Panc1 (cell line): ENCODE measurements at places on chromosomes 16 and 17. TPM values are rescaled to one million over a fixed set of nuclear protein-coding genes. Genes with fewer than 3 reads are reported as not detected.

GRCh38 chr16:67653128-67653788 lies 6.8 kb downstream of the ACD start:
- no peak for DNase-seq

DNA sequence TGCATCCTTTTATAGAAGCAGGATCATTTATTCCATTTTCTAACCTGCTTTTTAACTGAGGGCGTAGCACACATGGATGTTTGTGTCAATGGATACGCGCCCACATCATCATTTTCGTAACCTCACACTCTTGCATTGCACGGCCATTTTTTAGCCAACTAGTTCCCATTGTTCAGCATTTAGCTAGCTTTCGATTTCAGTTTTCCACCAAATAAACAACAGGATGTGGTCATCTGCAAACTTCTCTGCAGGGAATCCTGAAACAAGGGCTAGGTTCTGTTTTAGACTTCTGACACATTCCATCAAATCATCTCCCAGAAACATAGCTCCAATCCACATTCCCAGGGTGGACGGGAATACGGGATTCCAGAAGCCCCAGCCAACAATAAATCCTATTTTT lies 6.4 kb downstream of the CYB561 start:
- no peak for DNase-seq

DNA sequence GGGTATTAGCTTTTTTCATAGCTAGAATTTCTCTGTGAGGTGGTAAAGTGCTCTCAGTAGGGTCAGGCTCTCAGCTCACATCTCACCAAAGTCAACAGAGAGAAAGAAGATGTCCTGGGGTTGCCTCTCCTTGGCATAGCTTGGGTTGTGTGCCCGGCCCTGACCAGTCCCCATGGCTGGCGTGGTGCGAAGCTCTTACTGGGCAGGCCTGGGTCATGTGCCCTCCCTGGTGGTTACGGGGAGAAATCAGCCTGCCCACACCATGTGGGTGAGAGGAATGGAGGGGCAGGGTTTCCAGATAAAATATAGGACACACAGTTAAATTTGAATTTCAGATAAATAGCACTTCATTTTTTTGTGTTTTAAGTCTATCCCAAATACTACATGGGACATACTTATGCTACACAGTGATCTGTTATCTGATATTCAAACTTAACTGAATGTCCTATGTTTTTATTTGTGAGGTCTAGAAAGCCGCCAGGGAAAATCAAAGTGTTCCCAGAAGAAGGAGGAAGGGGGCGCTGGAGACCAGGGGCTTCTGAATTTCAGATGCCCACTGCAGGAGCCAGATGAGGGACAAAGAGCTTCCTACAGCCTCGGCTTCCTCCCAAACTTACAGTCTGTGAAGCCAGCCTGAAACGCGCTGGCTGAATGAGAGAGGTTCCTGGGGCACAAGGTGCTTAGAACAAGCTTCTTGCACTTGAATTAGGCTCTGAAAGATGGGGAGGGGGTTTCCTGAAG lies 45.4 kb downstream of the NKD1 start:
- no peak for DNase-seq

DNA sequence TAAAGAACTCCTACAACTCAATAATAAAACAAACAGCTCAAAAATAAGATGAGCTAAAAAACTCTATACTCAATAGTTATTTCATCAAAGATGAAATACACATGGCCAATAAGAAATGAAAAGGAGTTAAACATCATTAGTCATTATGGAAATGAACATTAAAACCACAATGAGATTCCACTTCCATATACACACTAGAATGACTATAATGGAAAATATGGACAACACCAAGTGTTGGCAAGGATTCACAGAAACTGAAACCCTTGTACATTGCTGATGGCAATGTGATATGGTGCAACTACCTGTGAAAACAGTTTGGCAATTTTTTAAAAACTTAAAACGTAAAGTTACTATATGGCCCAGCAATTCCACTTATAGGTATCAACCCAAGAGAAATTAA lies 91.4 kb downstream of the GRIN2A start:
- DNase-seq = no peak

DNA sequence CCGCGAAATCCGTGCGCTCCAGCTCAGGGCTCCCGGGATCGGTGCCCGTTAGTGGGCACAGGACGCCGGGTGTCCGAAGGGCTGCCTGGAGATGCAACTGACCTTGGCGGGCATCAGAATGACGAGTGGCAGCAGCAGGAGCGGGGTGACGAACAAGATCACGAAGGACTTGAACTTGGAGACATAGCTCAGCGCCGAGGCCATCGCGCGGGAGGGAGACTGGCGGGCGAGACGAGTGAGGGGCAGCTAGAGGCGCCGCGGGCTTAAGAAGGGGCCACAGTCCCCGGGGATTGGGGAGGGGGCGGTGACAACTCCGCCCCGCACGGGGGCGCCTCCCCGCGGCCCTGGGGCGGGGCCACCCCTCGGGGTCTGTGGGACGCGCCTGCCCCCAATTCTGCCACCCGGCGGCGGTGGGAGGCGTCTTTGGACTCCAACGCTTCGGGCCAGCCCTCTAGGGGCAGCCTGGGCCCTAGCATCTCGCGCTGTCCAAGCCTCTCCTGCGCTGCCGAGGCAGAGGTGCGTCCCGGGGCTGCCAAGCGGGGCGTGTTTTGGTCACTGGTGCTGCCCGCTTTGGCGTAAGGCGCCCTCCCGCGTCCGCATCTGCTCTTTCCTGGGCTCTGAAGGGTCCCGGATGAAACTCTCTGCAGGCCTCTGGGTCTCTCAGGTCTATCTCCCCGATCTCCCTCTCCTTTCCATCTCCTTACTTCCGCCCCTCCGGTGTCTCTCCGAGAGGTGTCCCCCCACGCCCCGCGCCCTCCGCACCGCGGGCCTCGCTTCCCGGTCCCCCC lies at the start of gene SLC13A5:
SLC13A5 (minus strand) TSS at position 240 of the 788 bp plus-strand sequence; CDS start at position 204, 36 bp downstream.
- no peak for DNase-seq

GRCh38 chr17:6374271-6374691 lies 60.6 kb downstream of the AIPL1 start:
- DNase-seq = no peak

GRCh38 chr16:69064764-69065313 lies 40.6 kb upstream of the HAS3 start:
- DNase-seq = no peak

The SCN4A gene
- total RNA-seq = 0.03 TPM

The MCRIP1 gene
- 115 TPM for total RNA-seq

The KIFC3 gene
- 51.5 TPM for total RNA-seq

The CCL16 gene
- total RNA-seq = not detected

The UBE2O gene
- total RNA-seq = 47.5 TPM

The SPEM2 gene
- not detected for total RNA-seq

The MKS1 gene
- 12.1 TPM for total RNA-seq

The GAST gene
- not detected for total RNA-seq

The CNTROB gene
- total RNA-seq = 60.5 TPM
